ENCODE measurements at places on chromosomes 13 and 19. TPM values are rescaled to one million over a fixed set of nuclear protein-coding genes. Genes with fewer than 3 reads are reported as not detected.

The LRRC63 gene
- total RNA-seq: not detected

The KCNK6 gene
- total RNA-seq: 25.4 TPM

The ILF3 gene
- 128 TPM for total RNA-seq

The ACER1 gene
- 40.6 TPM for total RNA-seq

The RAB20 gene
- total RNA-seq: 3.1 TPM

The EDNRB gene
- total RNA-seq: 28.3 TPM

DNA sequence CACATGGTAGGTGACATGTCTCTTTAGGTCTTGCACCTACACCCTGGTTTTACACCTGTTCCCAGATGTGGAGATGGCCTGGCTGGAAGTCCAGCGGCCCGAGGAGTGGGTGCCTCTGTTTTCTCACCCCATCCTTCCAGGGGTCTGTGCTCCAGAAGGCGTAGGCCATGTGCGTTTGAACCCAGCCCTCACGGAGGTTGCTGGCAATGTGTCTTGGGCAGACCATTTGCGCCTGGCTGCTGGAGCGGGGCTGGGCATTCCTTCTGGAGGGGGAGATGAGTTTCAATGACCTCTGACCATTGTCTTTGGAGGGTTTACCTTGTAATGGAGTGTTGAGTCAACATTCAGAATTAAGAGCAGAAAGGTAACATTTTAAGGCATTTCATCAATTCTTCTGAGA, 54.8 kb upstream of the ZNF536 start:
- DNase-seq: peak; percentile 72

- peak; percentile 92 for DNase-seq
These were observed at the start of gene CRTC1 for GRCh38 chr19:18683109-18683957. Gene CRTC1 (plus strand): TSS chr19:18683680. CDS start chr19:18683703, 23 bp downstream.

DNA sequence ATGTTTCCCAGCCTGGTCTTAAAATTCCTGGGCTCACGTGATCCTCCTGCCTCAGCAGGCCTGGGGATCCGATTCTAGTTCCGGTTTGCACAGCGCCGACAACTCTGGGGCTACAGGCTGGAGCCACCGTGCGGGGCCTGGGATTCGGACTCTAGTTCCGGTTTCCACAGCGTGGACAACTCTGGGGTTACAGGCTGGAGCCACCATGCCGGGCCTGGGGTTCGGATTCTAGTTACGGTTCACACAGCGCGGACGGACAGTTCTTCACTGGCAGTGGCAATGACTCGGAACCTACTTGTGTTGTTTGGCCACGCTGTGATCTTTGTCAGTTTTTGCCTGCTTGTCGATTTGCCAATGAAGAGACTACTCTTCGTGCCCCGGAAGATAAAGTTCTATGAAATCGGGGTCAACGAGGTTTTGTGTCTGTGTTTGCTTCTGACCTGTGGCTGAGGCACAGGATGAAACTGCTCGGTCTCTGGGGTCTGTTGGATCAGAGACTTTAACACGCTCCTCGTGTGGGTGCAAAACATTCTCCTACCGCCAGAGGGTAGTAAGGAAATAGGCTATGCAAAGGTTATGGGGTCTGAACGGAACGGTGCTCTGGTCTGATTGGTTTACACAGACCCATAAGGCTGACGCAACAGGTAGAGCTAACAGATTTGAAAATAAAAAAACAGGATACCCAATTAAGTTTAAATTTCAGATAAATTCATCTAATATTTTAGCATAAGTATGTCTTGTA, 12.1 kb upstream of the ZSCAN1 start:
- DNase-seq: no peak

DNA sequence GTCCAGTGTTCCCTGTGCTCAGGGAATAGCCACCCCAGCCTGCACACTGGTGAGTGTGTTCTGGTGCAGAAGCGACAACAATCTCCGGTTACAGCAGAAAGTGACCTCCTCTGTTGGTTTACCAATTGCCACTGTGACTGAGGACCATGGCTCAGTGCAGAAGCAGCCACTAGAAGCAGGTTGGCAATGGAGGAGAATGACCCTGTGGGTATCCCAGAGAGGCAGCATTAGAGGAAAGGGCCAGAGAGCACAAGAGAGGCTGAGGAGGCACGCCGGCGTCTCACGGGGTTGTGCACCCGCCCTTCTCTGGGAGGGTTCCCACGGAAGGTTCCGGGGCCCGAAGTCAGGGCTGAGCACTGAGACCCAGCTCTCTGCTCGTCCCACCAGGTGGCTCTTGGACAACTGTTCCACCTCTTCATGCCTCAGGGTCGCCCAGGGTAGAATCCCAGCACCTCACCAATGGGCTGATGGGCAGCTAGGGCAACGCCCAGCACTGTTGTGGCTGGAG, 14.0 kb downstream of the PROZ start:
- DNase-seq: no peak

DNA sequence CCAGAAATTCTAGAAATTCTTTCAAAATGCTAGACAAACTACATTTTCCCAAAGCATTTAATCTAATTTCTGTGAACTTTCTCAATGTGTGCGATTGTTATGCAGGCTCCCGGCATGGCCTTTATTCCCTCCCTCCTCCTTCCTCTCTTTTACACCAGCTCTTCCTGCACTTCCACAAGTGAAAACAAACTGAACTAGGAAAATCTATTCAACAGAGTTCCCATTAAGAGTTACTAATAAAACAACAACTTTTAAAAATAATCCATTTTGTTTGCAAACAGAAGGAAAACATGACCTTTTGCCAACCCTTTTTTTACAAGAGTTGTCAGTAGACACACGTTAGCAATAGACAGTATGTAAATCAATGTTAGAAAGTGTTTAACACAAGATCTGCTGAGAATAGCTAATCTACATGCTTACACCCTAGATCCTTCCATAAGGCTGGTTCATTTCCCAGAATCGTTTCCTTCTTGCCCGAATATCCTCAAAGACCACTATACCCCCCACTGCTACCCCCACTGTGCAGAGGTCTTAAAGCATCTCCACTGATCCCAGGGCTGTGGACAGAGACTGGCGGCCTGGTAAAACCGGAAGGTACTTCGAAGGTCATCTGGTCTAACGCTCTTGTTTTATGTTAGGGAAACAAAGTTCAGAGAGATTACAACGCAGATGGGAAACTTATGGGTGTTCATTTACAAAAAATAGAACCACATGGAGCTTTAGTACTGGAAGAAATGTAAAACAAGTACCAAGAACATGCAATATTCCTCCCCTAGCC, 98.0 kb downstream of the FOXO1 start:
- no peak for DNase-seq

GRCh38 chr13:66314911-66315310, 915.2 kb downstream of the PCDH9 start:
- DNase-seq: no peak

GRCh38 chr13:61738236-61738750, 322.6 kb upstream of the PCDH20 start:
- no peak for DNase-seq

- DNase-seq: no peak
These were observed 418.2 kb downstream of the DCT start for GRCh38 chr13:94061301-94061700.

- no peak for DNase-seq
These were observed 56.5 kb downstream of the INTS6 start for GRCh38 chr13:51396352-51396751.

DNA sequence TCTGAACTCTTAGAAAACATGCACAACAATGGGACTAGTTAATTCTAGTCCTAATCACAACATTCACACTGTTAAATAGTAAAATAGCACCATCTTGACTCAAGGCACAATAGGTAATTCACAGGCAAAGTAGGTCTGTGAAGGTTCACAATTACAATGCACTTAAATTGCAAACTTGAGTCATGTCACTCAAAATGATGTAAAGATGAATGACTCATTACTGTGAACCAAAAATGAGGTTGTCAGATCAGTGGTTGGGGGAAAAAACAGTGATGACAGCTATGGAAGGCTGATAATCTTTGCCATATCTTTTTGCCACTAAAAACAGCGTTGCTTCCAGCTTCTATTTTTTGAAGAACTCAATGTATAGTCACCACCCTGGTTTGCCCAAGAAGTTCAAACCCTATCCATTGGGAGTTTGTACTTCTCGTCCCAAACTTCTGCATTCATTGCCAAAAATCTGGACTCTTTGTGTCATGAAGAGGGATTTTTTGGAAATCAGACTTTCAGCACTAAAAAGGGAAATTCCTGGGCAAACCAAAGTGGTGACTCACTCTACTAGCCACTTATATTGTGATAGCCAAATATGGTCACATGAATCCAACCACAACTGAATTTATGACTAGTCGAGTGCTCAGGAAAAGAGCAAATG, 200.9 kb upstream of the TMTC4 start:
- DNase-seq: no peak

All from suprapubic skin (tissue), 4 donors.